ENCODE measurements at places on chromosomes 13 and 19.
A peak's percentile ranks its signal among the peaks of the same experiment; 100 is the strongest.

DNA sequence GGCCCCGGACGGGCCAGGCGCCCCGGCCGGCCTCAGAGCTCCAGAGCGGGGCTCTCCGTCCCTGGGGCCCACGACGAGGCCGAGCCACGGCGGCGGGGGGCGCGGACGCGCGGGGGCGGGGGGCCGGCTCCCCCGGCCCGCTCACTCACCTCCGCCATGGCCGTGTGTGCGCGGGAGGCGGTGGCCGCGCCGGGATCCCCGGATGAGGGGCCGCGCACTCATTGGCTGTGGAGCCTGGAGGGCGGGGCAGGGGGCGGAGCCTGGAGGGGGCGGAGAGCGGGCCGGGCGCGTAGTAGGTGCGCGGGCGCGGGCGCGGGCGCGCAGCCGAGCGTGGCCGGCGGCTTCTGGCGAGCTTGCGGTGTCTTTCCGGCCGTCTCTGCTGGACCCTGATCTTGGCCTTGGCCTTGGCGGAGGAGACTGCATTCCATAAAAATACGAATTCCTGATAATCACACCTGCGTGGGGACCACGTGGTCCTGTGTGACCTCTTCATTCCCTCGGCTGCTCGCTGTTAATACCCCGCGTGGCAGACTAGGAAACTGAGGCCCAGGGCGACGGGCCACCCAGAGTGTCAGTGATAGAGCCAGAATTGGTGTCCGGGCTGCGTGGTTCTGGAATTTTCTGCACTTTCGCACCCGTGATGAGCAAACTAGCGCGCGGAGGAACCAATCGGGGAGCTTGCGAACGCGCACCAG, at the start of gene MIER2:
Gene MIER2 (minus strand): TSS at position 172 of the 695 bp plus-strand sequence. CDS start 14 bp downstream, at position 158.
- peak; percentile 59 for DNase-seq

- no peak for DNase-seq
Observed at GRCh38 chr13:24630851-24631620, 49.2 kb upstream of the ATP12A start.

GRCh38 chr19:38875656-38876395, 2.2 kb downstream of the RINL start:
- DNase-seq: no peak

DNA sequence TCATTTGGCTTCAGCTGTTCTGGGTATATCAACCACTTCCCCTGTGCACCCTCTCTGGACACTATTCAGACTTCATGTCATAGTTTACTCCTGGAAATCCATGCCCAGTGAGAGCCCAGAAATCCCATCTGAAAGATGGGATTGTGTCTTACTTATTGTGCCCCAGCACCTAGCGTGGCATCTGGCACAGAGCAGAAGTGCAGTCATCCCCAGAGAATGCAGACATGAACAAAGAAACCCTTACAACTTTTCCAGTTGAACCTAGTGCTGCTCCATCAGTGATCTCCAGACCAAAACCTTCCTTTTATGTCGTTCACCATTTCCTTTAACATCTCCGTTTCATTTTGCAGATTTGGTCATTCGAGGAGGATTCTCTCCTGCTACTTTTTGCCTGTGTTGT, 60.6 kb downstream of the MBNL2 start:
- DNase-seq: no peak

DNA sequence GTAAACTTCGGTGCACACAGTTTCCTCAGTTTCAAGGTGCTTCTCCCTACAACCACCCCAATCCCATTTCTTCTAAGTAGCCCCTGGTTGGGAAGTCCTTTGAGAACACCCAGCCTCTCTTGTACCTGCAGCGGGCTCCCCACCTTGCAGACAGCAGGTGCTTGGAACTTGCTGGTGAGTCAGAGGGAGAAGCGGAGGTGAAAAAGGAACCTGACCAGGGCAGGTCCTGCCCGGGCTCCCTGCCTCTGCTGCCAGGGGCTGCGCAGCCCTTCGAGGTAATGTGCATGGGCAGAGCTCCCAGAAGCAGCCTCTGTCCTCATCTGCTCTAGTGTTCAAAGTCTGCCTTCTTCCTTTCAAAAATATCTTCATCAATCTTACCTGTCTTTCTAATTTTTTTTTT, 274.0 kb upstream of the SOX1 start:
- no peak for DNase-seq

DNA sequence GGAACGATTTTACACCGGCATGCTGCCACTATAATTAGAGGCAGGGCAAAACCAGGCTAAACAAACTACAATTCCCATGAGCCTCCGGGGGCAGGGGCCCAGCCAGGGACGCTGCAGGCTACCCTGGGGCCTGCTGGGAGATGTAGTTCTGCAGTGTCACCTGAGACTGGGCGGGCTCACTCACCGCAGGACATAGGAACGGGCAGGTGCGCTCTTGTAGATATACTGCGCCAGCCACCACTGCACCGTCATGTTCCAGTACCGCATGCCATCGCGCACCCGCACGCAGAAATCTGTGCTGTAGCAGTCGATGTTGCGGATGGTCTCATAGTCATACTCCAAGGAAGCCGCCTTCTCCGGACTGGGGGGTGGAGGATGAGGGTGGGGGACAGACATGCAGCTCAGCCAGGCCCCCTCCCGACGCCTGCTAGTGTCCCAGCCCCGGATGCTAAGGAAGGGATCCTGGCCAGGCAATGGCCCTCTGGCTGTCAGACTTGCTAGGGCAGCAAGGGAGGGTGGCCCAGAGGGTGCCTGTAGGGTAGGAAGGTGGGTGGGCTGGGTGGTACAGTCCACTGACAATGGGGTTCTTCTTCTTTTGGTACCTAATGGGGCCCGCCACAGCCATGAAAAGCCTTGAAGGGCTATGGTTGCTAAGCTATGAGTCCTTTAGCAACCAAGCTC, 5.8 kb upstream of the TMC4 start:
- peak; percentile 31 for DNase-seq

- peak; percentile 12 for DNase-seq
Observed at GRCh38 chr13:29583073-29583785, 12.3 kb downstream of the SLC7A1 start.

DNA sequence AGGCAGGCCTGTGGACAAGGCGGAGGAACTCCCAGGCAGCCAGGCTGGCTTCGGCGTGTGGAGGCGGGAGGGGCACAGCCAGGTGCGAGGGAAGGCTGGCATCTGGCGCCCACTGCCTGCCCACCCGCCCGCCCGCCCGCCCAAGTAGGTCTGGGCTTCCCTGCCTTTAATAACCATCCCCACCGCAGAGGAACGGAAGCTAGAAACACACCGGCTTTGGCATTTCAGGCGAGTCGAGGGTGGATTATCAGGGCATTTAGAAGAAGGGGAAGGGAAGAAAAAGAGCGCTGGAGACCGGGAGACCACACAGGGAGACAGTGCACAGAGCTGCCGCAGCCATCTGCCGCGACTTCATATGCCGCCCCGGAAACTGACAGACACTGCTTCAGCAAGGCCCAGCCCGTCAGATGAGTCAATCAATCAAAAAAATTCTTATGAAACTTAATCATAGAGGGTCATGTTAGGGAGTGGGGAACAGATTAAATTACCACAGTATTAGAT, 199.7 kb downstream of the TSHZ3 start:
- no peak for DNase-seq

- no peak for DNase-seq
Observed at GRCh38 chr13:57636816-57637215, 5.3 kb downstream of the PCDH17 start.

DNA sequence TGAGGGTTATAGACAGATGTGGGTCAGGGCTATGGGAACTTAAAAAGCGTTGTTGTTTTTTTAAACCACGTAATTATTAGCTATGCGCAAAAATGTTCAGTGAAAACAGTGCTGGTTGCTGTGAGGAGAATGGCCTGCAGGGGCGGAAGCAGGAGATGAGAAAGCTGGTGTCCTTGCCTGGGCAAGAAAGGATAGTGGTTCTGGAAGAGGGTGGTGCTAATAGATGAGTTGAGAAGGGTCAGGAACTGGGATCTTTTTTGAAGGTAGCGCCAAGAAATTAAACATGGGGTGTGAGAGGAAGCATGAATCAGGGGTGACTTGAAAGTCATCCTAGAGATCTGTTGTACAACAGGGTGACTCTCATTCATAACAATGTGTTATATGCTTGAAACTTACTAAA, 4.8 kb upstream of the SMG9 start:
- DNase-seq: no peak

- DNase-seq: peak; percentile 94
Observed at GRCh38 chr19:1076951-1077350, 10.0 kb downstream of the ARHGAP45 start.

- DNase-seq: no peak
Observed at GRCh38 chr19:49155005-49155819, at the start of gene HRC. TSS of gene HRC (minus strand) at chr19:49155396. CDS start at chr19:49155237, 159 bp downstream.

- DNase-seq: no peak
Observed at GRCh38 chr13:35703061-35703460, 226.6 kb upstream of the MAB21L1 start.

GRCh38 chr19:14439014-14439413, 5.9 kb downstream of the PKN1 start:
- no peak for DNase-seq

DNA sequence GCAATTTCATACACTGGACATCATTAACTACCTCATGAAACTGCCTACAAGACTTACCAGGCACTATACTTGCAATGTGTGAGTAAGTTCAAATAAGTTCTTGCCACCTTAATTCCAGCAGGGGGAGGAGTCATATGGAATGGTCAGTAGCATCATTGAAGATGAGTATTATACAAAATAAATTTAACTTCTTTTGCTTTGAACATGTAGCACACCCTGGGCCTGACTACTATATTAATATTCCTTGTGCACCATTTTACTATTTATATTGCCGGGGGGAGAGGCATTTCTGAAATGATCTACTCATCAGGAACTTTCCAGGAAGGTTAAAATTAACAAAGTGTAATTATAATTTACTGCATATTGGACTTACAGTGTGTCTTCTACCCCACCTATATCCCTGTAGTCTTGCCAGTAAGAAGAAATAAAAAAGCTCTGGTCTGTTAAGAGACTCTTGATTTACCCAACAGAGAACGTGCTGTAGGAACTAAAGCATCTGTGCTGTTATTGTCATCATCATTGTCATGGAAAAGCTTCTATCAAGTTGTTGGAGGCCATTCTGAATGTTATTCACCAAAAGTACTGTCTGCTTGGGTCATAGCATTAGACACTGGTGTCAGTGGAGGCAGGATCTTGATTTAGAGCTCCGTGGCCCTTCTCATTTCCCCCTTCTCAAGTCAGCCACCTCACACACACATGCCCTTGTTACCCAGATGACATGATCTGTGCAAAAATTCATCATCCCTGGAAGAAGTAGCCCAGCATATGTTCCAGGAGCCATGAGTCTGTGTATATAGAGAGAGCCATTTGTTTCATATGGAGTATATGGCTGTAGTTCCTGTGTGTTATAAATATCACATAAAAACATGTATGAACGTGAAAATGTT, 147.1 kb downstream of the MTUS2 start:
- no peak for DNase-seq

GRCh38 chr13:24308488-24309020, 826 bp upstream of the C1QTNF9 start:
- DNase-seq: no peak

- peak; percentile 78 for DNase-seq
Observed at GRCh38 chr19:2636897-2637683, 65.4 kb downstream of the GNG7 start.

GRCh38 chr13:52955472-52955874, 73.1 kb upstream of the OLFM4 start:
- DNase-seq: no peak

DNA sequence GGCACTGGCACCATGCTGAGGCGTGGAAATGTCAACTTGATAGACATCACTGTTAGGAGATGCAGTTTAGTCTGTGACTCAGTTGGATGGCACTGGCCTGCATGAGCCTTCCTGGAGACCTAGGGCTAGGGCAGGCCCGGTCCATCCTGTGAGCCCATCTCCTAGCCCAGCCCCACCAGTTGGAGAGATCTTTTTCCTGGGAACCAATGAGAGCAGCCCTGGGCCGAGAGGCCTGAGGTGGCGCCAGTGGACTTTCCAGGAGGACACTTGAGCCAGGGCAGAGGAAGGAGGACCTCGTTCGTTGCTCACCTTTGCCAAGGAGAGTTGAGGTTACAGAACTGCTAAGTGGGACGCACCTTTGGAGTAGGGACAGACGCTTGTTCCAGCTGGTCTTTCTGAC, 100.5 kb upstream of the TEX29 start:
- no peak for DNase-seq

DNA sequence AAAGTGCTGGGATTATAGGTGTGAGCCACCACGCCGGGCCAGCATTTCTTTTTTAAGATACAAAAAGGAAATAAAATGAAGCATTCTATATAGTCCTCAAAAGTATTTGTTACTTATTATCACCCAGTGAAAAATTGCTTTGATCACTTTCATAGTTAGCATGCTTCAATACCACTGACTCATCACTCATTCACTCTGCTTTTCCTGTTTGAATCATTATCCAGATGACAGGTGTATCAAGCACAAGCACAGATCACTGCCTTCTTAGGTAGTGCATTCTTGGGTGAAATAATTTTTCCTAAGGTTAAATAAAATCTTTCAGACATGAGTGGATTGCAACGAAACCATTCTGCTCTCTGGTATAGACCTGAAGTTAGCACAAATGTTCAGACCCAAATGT, 35.8 kb upstream of the SPART start:
- no peak for DNase-seq

GRCh38 chr13:51539887-51540286, 44.4 kb upstream of the WDFY2 start:
- peak; percentile 48 for DNase-seq

- no peak for DNase-seq
Observed at GRCh38 chr13:112219740-112220139, 152.8 kb downstream of the SOX1 start.

DNA sequence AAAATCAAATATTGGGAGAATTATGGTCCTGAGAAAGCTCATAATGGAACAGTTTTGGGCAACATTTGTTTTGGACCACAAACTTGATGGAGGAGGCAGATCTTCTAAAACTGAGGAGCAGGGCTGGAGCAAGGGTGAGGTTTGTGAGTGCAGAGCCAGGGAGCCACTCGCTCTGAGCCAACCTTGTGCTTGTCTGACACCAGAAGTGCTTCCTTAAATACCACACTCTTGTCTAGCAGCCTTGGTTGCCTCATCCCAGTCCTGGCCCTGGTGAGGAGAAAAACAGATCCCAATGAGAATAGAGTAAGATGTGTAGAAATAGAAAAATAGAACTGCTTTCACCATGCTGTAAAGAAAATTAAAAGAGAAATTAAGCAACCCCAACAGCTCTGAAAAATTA, 6.7 kb downstream of the ZNF317 start:
- DNase-seq: no peak

DNA sequence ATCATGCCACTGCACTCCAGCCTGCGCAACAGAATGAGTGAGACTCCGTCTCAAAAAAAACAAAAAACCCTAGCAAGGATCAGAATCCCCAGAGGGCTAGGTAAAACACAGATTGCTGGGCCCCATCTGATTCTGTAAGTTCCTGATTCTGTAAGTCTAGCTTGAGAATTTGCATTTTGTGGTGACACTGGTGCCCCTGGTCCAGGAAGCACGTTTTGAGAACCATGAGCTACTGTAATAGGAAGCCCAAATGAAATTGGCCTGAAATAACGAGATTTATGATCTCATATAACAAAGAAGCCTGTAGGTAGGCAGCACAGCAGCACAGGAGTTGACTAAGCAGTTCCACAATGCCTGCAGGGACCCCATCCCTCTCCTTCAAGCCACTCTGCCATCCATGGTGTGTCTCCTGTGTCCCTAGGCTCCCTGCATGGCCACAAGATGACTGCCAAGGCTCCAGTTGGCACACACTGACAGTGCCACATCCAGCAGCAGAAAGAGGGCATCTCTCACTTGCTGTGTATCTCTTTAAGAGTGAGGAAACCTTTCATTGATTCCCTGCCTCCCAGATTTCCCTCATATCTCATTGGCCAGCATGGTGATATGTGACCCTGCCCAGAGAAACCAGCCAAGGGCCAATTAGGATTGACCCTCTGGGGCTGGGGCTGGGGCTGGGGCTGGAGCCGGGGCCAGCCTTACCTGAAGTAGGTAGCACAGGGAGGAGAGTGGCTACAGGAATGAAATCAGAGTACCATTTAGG, 21.7 kb downstream of the SIPA1L3 start:
- peak; percentile 93 for DNase-seq

Measured in common myeloid progenitor, CD34-positive (primary cell).